Activated naive CD4-positive, alpha-beta T cell treated with anti-CD3 and anti-CD28 coated beads, Interleukin-2, amount 50 U/mL, for 16 hours (primary cell): ENCODE measurements at places on chromosomes 11 and 22.
A peak's percentile ranks its signal among the peaks of the same experiment; 100 is the strongest.

DNA sequence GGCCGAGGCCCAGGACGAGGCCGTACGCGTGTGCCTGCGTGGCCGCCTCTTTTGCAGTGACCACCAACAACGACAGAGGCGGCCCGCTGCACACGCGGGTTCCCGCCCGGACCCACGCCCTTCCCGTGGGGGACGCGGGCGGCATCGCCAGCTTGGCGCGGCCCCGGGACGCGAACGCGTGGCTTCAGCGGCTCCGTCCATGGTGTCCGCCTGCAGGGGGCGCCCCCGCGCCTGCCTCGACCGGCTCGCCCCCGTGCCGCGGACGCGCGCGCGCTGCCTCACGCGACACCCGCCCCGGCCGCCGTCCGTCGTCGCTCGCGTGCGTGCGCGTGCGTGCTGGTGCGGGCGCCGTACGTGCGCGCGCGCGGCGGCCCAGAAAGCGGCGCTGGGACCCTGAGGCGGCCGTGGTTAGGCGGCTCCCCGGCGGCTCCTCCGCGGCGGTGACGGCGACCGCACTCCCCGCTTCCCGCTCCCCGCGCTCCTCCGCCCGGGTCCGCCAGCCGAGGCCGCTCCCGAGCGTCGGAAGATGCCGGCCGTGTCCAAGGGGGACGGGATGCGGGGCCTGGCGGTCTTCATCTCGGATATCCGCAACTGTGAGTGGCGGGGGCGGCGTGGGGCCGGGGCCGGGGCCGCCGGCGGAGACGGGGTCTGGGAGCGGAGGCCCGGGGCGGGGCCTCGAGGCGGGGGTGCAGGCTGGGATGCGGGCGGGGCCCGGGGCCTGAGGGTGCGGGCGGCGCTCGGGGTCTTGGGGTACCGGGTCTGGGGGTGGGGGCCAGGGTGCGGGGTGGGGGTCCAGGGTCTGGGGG, at the start of gene AP2A2:
Gene AP2A2 (plus strand): TSS at position 375 of the 806 bp plus-strand sequence. CDS start 152 bp downstream, at position 527.
- peak; percentile 95 for DNase-seq

GRCh38 chr11:110152199-110152598, 59.0 kb downstream of the ZC3H12C start:
- DNase-seq, result no peak

GRCh38 chr11:61513143-61513765, 4.7 kb downstream of the LRRC10B start:
- DNase-seq, result no peak

DNA sequence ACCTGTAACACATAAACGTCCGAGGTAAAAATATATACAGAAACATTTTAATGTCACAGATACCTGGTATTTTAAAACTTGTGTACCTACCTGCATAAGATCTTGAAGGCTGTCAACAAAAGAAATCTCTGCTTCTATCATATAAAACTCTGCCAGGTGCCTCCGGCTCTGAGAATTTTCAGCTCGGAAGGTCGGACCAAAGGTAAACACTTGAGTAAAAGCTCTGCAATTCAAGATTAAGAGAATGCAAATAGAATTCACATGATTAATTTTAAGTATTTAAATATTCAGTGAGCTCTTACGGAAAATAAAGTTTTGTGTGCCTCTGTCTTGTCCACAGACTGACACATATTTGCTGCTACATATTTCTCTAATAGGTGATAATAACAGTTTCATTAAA, 75.4 kb upstream of the GAB2 start:
- DNase-seq, result no peak

GRCh38 chr11:103926990-103927389, 109.5 kb upstream of the DDI1 start:
- no peak for DNase-seq

DNA sequence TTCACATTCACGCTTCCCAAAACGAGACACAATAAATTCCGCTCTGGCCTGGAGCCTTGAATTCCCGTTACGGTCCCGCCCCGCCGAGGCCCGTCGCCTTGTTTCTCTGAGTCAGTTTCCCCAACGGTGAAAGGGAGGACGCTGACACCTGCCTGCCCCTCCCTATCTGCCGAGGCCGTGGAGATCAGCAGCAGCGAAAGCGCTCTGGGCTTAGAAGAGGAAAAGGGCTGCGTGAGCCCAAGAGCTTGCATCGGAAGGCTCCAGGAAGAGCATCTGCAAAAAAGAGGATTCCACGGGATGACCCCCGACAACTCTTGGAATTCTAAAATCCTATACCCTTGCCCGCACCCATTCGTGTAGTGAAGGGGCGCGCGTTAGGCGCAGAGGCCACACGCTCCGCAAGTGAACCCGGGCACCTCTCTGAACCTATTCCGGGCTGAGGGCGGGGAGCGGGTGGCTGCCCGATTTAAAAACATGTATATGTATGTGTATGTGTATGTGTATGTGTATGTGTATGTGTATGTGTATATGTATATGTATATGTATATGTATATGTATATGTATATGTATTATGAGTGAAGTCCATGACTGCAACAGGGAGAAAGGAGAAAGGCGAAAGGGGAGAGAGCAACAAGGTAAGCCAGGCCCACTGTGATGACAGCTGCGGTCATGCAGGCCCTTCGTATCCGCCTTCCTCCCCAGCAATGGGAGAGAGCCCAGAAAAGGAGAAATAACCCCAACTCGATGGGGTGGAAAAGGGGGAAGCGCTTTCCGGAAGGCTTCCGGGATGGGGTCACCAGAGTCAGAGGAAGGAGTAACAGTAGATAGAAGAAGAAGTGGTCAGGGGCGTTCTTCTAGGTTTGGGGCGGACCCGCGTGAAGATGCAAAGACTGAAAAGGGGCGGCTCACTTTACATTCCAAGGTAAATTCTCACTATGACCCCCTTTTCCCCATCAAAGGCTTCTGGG, 948 bp upstream of the MRTFA start:
- peak; percentile 63 for DNase-seq

GRCh38 chr11:70783356-70783755, 385.0 kb downstream of the CTTN start:
- DNase-seq, result no peak

GRCh38 chr11:34037016-34037415, 14.5 kb upstream of the CAPRIN1 start:
- DNase-seq, result no peak

DNA sequence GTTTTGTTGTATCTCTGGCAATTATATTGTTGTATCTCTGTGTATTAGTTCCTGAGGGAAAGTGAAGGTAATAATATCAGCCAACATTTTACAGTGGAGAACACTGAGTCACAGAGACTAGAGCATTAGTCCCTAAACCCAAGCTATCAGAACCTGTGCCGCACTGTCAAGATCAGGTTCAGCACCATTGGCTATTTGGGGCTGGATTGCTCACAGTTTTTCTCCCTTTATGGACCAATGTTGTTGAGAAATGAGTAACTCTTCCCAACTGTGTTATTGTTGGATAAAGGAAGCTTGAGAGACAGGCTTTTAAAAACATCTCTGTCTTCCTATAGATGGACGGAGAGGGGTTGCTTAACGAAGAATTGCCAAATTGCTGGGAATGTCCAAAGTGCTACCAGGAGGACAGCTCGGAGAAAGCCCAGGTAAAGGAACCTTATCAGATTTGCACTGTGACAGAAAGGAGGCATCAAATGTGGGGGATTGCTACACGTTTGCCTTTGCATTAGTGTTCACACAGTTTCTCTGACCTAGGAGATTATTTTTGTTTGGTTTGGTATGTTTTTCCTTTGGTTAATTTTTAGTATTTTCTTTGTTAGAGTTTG, 18.2 kb upstream of the GRK2 start:
- DNase-seq, result no peak

DNA sequence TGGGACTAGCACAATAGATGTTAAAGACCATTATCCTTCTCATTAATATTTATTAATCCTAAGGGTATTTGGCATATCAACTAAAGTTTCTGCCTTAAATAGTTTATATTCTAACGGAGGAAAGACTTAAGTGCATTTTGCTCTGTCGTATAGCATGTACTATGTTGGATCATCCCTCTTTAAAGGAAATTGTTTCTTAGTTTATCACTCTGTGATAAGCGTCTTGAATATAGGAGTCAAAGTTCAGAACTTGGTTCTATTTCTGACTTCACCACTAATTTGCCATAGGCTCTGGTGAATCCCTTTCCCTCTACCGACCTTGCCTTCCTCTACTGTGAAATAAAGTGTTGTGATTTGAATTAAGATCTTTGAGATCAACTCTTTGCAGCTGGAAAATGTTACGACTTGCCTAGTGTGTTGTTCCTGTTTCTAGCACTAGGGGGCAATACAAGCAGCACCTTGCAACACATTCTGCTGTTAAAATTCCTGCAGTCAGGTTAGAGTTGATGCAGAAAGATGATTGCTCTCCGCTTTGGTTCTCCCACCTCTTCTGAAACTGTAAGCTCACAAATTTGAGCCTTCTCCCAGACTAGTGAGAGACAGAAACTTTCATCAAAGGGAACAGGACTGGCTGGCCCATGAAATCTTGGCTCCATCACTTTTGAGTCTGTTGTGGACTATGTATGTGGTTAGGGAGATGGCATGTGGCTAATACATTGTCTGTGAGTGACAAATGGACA, 27.8 kb upstream of the ZNRF3 start:
- DNase-seq, result peak; percentile 28

- peak; percentile 30 for DNase-seq
Observed at GRCh38 chr11:68855205-68855981, 13.7 kb upstream of the CPT1A start.

GRCh38 chr22:48116871-48117270, 1354.4 kb downstream of the TBC1D22A start:
- no peak for DNase-seq
